HFF-Myc (cell line): ENCODE measurements at places on chromosomes 12 and 14.

- DNase-seq: no peak
Measured at GRCh38 chr14:22606380-22606779, 8.3 kb downstream of the ABHD4 start.

GRCh38 chr12:82436354-82436753 lies 78.0 kb downstream of the METTL25 start:
- no peak for DNase-seq

- DNase-seq: no peak
Measured at GRCh38 chr12:15788233-15789219, 662 bp downstream of the EPS8 start.

DNA sequence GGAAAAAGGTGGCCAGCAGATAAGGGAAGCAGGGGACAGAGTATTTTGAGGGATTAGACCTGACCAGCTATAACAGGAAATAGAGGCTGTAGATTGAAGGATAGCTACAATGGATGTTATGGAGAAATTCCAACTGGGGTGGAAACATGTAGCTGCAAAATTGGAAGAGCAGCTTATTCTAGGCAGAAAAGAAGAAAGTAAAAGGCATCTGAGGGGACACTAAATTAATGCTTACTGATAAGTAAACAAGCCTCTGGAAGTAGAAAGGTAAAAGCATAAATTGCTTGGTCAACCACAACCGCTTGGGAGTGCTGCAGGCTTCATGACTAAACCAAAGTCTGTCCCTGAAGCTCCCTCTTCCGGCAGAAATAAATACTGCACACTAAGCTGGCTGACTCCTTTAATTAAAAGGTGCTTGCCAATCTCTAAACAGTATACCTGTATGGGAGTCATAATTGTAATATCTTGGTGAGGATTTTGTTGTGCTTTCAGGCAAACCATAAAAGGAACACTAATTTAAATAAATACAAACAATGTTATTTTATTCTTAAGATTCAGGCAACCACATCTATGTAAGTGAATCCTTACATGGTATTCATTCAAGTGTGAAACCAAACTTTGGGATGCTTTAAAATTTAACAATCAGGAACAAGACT lies 7.7 kb downstream of the UBC start:
- DNase-seq: peak; percentile 88

DNA sequence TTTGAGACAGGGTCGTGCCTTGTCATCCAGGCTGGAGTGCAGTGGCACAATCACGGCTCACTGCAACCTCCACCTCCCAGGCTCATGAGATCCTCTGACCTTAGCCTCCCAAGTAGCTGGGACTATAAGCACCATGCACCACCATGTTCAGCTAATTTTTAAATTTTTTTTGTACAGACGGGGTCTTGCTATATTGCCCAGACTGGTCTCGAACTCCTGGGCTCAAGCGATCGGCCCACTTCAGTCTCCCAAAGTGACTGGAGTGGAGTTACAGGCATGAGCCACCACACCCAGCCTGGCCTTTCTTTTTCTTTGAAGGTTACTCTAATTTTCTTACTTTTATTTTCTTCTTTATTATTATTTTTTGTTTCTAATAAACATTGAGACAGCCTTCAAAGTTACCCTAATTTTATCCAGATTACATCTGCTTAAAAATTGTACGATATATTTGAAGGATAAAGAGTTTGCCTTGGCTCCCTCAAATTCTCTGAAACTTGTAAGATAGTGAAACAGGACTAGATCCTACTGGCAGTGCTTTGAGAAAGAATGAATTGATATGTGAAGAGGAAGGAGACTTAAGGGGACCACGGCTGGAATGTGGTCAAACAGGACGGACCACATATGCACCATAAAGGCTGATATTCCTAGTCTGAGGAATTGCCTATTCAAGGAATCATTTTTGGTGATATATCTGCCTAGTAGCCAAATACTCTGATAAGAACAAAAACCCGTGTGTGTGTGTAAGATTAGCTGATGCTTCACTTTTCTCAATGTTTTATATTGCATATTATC lies 14.1 kb upstream of the SINHCAF start:
- DNase-seq: no peak

- DNase-seq: no peak
Measured at GRCh38 chr12:110100315-110100970, 23.7 kb upstream of the IFT81 start.

- no peak for DNase-seq
Measured at GRCh38 chr12:84128117-84128991, 784.2 kb downstream of the SLC6A15 start.

GRCh38 chr14:103569408-103569807 lies 6.6 kb downstream of the COA8 start:
- no peak for DNase-seq

- DNase-seq: no peak
Measured at GRCh38 chr14:68692916-68693771, 99.7 kb downstream of the ZFP36L1 start.

DNA sequence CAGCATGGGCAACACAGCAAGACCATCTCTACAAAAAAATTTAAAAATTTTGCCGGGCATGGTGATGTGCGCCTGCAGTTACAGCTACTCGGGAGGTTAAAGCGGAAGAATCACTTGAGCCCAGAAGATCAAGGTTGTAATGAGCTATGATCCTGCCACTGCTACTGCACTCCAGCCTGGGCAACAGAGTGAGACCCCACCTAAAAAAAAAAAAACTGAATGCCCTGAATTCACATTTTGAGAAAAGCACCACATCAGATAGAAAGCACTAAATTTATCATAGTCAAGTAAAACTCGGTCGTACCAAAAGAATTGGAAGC lies 24.1 kb upstream of the AP4S1 start:
- DNase-seq: no peak

GRCh38 chr14:60339571-60339970 lies 90.5 kb downstream of the PPM1A start:
- no peak for DNase-seq

DNA sequence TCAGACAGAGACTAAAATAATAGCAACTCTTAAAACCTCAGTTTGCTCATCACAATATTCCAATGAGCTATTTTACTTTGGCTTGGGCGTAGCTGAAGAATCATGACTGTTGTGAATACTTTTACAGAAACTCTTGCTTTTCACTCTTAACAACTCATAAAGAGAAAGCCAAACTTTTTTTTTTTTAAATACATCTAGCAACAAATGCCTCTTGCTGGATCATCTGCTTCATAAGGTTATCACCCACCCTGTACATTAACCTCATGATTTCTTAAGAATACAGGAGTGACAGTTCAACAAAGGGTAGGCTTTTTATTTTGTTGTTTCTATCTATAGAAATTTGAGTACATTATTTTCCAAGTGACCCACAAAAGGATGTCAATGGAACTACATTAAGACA lies 307.4 kb upstream of the DDHD1 start:
- no peak for DNase-seq

DNA sequence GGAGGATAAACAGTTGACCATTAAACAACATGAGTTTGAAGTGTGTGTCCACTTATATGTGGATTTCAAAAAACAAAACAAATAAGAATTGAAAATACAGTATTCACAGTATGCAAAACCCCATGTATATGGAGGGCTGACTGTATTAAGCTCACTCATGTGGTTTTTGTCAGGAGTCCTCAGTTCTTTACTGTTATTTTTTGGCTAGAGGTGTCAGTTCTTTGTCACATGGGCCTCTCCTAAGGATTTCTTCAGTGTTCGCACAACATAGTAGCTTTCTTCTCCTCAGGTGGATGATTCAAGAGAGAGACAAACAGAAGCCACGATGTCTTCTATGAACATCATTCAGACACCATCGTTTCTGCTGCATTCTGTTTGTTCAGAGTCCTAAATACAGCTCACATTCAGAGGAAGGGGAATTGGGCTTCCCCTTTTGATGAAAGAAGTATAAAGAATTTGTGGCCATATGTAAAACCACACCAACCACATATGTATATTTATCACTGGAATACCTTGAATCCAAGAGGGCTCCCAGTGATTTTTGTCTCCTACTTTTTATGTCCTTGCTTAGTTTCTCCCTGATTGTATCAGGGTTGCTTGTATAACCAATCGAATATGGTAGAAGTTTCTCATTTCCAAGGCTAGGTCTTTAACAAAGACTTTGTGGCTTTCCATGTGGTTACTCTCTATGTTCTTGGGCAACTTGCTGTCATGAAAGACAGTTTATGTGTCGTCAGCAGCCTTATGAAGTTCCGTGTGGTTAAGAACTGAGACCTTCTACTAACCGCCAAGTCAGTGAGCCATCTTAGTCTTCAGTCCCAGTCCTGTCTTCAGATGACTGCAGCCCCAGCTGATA lies 18.9 kb downstream of the MNAT1 start:
- DNase-seq: no peak

DNA sequence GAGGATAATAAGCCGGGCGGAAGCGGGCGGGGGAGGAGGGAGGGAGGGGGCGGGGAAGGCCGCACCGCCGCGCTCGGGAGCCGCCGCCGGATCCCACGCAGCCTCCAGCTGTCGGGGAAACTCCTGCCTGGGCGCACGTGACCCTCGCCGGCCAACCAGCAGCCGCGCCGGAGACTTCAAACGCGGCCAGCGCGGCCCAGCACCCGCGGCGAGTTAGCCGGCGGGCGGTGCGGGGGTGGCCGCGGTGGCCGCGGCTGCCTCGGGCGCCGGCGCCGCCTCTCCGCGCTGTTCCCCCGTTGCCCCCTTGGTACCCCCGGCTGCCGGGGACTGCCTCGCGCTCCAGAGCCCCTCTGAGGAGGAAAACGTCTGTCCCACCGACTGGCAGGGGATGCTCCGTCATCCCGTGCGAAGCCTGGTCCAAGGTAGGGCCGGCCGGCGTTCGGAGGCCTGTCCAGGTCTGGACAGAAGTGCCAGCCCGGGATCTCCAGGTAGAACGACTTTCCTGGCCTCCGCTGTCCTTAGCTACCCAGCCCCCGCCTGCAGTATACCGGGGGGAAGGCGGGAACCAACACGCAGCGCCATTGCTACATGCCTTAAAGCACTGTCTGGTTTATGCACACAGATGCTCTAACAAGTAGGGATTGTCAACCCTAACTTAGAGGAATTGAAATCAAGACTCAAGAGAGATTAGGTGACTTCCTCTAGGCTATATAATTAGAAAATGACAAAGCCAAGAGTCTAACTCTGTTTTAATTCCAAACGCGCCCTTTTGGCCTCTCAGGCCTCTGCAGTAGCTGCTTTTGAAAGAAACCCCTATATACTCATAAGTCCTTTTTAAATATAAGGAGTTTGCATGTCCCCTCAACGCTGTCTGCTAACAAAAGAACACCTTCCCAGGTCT lies at the start of gene YAF2:
YAF2 (minus strand) TSS at position 9 of the 901 bp plus-strand sequence. CDS start 68 bp downstream, outside the sequence.
- DNase-seq: peak; percentile 39

GRCh38 chr14:83147006-83147405 lies 1613.4 kb upstream of the SEL1L start:
- no peak for DNase-seq

DNA sequence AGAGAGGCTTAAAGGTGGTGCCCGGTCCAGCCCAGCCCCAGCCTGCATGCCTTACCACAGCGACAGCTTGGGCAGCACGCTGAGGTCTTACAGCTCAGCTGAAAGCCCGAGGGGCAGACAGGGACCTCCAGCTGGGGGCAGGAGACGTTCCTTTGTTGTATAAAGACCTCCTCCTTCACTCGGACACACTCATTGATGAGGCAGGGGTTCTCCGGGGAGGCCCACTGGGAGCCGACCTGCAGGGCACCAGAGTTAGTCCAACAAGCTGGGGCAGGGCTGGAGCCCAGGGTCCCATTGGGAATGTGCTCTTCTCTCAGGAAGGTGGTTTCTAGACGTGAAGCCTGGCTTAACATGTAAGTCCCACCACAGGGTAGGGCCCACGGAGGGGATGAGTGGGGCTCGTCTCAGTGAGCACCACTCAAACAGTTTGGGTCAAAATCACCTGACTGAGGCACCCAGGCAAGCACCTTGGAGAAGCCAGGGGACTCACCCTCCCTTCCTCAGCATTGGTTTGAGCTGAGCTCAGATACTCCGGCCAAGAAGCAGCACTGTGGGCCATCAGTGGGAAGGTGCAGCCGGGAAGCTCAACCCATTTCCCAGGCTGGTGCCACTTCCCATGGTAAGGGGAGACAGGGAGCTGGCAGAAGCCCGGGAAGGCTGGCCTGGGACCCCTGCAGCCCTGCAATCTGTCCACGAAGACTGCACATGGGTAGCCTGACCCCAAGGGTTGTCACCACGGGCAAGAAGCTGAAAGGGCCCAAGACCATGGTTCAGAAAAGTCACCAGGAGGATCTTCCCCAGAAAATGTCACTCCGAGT lies 24.3 kb upstream of the ANO2 start:
- DNase-seq: no peak

DNA sequence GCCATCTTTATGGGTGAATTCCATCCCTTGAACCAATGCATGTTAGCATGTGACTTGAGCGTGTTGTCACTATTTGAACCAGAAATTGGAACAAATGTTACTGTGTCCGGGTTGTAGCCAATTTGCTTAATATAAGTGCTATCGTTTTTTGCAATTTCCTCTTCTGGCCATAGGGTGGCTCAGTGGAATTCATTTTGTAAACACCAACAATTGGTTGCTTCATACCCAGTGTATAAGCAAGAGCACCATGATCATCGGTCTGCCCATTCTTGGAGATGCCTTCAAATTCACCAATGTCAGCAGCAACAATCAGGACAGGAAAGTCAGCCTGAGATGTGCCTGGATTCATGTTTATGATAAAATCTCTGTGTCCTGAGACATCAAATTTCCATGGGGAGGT lies 5.0 kb upstream of the NEDD1 start:
- DNase-seq: no peak

DNA sequence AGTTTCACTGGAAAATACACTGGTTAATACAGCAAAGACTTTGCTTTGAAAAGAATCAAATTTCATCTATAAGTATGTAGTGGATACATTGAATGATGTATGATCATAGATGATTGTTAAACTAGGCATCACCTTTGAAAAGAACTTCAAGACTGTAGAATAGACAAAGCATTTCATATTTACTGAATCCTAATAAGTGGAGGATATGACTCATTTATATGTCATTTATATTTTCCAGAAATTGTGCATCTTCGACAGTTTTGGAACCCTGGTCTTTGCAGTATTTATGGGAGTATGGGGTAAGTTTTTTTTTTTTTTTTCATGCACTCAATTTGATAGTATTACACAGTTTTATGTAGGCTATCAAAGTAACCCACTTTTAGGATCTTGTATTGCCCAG lies 161.9 kb downstream of the ANO6 start:
- no peak for DNase-seq

- no peak for DNase-seq
Measured at GRCh38 chr12:132560364-132560613, 50.1 kb downstream of the LRCOL1 start.

DNA sequence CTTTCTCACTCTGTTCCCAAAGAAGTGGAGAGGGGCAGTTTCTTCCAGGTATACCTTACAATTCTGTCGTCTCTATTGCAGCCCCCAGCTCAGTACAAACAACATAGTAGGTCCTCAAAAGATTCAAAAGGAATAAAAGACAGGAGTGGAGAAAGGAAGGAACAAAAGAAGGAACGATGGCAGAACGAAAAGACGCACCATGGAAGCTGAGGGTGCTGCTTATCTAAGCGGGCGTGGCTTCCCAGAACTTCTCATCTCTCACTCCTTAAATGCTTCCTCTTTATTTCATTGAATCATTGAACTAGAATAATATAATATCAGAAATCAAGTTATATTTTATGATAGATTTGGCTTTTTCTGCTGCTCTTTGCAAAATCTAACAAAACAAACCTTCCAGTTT lies 13.7 kb upstream of the LTA4H start:
- no peak for DNase-seq

- DNase-seq: no peak
Measured at GRCh38 chr12:77062846-77063461, 2.4 kb downstream of the E2F7 start.

- DNase-seq: no peak
Measured at GRCh38 chr12:45883187-45883586, 107.2 kb downstream of the SCAF11 start.

GRCh38 chr12:16622338-16622737 lies 16.4 kb upstream of the LMO3 start:
- no peak for DNase-seq

GRCh38 chr12:21921436-21921835 lies 19.8 kb downstream of the ABCC9 start:
- DNase-seq: no peak
